Stromal cell of bone marrow (primary cell): ENCODE measurements at places on chromosomes 1 and 21.

GRCh38 chr1:26044414-26044813, 1.5 kb downstream of the SLC30A2 start:
- no peak for DNase-seq

DNA sequence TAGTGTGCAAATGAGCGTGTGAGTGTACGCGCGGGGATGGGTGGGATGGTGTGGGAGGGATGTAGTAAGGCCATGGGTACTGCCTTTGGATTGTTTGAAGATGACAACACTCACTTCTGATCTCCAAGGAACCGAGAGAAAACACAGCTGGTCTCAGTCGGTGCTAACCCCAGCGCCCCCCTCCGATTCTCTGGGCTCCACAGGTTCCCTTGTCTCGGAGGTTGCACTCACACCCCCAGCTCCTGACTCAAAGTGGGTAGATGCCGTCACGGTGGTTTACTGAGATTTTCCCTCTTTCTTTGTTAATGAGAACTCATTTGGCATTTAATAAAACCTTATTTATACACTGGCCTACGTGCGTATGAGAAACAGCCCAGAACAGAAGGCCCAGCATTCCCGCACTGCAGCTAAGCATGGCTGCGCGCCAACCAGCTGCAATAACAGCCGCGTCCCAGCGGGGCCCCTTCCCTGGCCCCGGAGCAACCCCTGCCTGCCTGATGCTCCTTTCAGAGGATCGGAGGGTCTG, 25.8 kb downstream of the ABCA4 start:
- peak; percentile 43 for DNase-seq

GRCh38 chr1:61979729-61980128, 214.9 kb upstream of the L1TD1 start:
- DNase-seq: no peak

- peak; percentile 13 for DNase-seq
Measured at GRCh38 chr1:2316451-2316961, 74.8 kb downstream of the MORN1 start.

DNA sequence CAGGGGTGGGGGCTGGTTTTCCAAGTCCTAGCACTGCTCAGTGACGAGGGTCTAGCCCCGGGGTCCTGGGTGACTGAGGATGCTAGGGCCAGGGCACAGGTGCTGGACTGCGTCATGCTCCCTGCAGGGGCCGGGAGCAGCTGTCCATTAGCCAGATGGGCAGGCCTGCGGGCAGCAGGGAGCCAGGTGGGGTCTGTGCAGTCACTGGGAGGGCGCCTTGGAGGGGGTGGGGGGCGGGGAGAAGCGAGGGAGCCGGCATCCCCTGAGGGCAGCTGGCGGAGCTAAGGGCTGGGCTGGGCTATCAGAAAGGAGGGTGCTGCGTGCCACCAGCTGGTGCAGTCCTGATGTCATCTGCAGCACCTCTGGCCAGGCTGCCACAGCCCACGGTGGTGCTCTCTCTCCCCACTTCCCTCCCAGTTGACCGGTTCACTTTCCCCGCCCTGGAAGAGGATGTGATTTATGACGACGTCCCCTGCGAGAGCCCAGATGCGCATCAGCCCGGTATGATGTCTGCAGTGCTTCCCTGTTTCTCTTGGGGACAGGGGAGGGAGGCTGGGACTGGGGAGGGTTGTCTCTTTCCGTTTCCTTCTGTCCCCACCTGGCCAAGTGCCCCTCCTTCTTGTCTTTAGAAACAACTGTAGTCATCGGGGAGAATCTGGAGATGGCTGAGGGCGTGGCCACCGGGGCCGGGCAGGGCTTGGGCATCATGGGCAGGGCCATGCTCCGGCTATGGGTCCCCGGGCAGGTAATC, 63.8 kb downstream of the ARHGEF10L start:
- DNase-seq: no peak

DNA sequence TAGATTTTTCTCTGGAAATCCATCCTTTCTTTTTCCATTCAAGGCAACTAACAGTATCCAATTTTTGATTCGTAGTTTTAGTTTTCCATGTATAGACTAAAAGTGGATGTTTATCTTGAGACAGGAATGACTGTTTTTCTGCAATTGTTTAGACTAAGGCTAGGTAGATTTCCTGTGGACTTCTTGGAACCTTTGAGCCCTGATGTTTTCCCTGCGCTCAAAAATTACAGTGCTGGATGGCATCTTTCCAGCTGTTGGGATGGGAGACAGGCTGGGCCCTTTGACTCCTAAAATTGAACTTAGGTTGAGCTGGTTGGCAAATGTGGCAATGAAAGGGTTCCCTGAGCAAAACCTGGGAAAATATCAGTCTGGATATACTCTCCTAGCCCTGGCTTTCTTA, 180.4 kb downstream of the DHRS3 start:
- no peak for DNase-seq

DNA sequence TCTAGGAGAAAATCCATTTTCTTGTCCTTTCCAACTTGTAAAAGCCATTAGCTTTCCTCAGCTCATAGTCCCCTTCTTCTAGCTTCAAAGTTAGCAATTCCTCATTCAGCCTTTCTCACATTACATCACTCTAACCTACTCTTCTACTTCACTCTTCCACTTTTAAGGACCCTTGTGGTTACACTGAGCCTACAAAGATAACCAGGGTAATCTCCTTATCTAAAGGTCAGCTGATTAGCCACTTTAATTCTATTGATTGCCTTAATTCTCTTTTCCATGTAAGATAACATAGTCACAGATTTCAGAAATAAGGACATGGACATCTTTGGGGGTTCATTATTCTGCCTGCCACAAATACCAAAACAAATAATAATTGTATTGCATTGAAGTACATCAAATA, 8.5 kb upstream of the SPATA6 start:
- no peak for DNase-seq
